Ovary (tissue), 10 donors: ENCODE measurements at places on chromosomes 6 and 20. TPM values are rescaled to one million over a fixed set of nuclear protein-coding genes. Genes with fewer than 3 reads are reported as not detected.
A peak's percentile ranks its signal among the peaks of the same experiment; 100 is the strongest.

GRCh38 chr6:159726255-159726917 is 920 bp upstream of the WTAP start:
- DNase-seq = no peak
- H3K4me1 ChIP-seq = peaks cover 6% of the 10 kb centered on the region
- H3K36me3 ChIP-seq = no peaks in the 10 kb centered on the region
- peak overlapping the region; percentile 100 for H3K27ac ChIP-seq

DNA sequence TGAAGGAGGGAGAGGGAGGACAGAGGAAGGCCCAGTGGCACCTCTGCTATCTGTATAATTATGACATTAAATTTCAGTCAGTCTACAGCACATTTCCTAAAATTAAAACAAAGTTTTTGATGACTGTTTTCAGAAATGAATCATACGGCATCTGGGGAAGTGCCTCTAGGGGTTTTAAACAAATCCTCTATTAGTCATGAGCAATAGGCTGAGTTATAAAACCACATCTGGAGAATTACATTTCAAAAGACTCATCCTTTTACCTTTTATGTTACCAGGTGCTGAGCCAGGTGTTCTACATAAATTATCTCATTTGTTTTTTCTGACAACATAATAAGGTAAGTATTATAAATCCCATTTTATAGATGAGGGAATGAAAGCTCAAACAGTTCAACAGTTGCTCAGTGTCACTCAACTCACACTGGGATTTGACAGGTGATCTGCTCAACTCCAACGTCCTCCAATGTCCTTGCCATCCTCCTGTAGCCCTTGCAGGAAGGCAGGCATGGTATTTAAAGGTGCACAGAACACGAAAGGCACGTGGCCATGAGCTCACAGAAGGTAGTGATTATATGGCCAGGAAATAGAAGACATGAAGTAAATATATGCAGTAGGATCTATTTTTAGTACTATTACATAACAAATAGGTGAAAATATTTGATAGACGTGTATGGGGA is 184.2 kb upstream of the MAN1A1 start:
- H3K4me1 ChIP-seq = no peaks in the 10 kb centered on the region
- H3K27ac ChIP-seq = no peak overlapping the region
- no peak for DNase-seq
- H3K27me3 ChIP-seq = no peaks in the 10 kb centered on the region

DNA sequence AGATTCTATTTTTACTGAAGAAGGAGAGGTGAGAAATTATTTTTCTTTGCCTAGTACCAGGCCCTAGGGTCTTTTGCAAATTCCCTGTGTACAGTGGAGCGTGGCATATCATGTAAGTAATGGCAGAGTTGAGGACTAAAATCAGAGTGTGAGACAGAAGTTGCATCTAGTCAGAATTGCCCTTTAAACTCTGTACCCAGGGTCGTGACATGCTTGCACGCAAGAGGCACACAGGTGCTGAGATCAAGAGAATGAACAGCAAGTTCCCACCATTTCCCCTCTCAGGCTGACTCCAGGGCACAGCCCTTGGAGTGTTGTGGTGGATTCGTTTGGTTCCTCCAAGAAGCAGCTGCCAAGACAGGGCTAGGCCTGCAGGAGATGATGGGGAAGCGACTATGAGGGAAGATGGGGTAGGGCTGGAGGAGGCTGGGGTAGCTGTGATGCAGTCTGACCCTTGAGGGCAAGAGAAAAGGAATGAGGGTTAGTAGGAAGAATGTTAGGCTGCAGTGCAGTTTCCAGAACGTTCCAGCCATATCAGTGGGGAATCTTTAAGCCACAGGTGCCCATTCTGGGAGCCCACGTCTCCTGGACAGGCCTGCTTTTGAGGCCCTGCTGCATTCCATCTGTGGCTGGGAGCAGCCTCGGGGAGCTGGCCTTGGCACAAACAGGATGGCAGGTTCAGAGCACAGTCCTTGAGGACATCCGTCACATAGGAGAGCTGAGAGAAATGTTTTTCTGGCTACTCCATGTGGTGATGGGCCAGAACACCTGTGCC is 6.9 kb downstream of the NELFCD start:
- no peaks in the 10 kb centered on the region for H3K36me3 ChIP-seq
- H3K27ac ChIP-seq = no peak overlapping the region
- no peaks in the 10 kb centered on the region for H3K27me3 ChIP-seq

- no peaks in the 10 kb centered on the region for H3K36me3 ChIP-seq
- no peak for DNase-seq
- no peaks in the 10 kb centered on the region for H3K27me3 ChIP-seq
- no peak overlapping the region for H3K4me3 ChIP-seq
Measured at GRCh38 chr6:155420492-155420891, 35.1 kb downstream of the NOX3 start.

DNA sequence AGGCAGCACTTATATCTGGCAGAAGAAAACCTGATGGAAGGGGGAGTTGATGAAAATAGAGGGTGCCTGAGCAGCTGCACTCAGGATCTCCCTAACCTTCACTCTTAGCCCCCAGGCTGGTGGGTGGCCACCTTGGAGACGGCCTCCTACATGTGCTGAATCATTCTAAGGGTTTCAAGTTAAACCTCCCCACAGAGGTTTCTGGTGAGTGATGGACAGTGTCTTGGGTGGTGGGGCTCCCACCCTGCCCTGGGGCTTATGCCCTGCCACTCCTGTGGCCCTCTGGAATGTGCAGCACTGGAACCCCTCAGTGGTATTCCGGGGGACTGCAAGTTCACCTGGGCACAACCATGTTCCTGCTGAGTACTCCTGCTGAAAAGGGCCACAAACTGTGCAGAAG is 357.2 kb downstream of the CD83 start:
- no peak for DNase-seq
- no peaks in the 10 kb centered on the region for H3K36me3 ChIP-seq
- no peaks in the 10 kb centered on the region for H3K27me3 ChIP-seq
- peaks cover 11% of the 10 kb centered on the region for H3K4me1 ChIP-seq
- no peak overlapping the region for H3K4me3 ChIP-seq

DNA sequence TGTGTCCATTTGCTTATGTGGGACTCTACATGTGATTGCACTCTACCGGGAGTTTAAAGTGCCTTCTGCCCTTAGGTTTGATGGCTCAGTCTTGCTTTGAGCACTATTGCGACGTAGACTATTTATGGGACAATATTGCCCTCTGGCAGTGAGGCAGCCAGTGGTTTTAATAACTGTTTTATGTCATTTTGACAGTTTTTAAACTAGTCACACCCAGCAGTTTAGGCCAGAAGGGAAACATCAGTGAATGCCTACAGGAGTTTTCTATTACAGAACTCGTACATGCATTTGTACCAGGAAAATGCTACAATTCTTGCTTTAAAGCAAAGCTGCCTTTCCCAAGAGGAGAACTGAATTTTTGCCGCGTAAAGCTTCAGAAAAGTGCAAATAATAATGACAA is 813.7 kb downstream of the KIF16B start:
- H3K4me1 ChIP-seq = peaks cover 2% of the 10 kb centered on the region
- no peaks in the 10 kb centered on the region for H3K27me3 ChIP-seq
- DNase-seq = no peak
- H3K36me3 ChIP-seq = no peaks in the 10 kb centered on the region

DNA sequence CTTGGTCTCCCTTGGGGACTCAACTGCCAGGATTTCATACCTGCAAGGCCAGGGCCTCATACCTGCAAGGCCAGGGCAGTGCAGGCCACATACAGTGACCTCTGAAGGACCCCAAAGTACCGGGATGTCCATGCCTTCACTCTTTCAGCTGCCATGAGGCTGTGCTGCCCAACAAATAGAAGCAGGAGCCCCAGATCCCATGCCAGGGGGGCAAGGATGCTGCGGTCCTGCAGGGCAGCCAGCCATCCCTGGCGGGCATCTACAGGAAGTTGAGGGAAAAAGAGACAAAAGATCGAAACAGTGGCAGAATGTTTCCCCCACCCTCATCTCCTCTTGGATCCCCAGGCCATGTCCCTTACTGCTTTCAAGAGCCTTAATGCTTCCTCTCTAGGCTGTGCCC is 799 bp downstream of the NRM start:
- H3K27ac ChIP-seq = peak overlapping the region; percentile 81
- peak; percentile 39 for DNase-seq
- peaks cover 8% of the 10 kb centered on the region for H3K4me1 ChIP-seq
- no peaks in the 10 kb centered on the region for H3K27me3 ChIP-seq

DNA sequence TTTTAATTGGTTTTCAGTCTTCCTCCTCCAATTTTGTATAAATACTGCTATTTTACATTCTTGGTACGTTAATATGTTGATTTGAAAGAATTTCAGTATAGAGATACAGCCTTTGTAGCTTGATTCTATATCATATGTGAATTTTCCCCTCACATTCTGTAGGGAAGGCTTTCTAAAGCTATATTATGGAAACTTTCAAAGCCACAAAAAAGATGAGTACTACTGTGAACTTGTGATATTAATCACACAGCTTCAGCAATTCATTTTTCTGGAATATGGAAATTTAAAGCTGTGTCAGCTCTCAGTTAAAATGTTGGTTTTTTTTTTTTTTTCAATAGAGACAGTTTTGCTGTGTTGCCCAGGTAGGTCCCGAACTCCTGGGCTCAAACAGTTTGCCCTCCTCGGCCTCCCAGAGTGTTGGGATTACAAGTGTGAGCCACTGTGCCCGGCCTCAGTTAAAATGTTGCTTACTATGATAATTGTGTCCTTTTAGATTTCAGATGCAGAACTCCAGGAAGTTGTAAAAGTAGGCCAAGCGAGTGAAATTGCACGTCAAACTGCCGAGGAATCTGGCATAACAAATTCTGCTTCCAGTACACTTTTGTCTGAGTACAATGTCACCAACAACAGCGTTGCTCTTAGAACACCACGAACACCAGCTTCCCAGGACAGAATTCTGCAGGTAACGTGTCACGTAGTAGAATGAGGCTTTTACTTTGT is 20.6 kb downstream of the CDC5L start:
- no peak overlapping the region for H3K27ac ChIP-seq
- DNase-seq = no peak
- no peaks in the 10 kb centered on the region for H3K36me3 ChIP-seq
- H3K27me3 ChIP-seq = no peaks in the 10 kb centered on the region

- H3K27me3 ChIP-seq = no peaks in the 10 kb centered on the region
- H3K27ac ChIP-seq = no peak overlapping the region
- DNase-seq = no peak
- H3K4me3 ChIP-seq = no peak overlapping the region
Measured at GRCh38 chr6:26570027-26570809, 26.5 kb upstream of the ABT1 start.

DNA sequence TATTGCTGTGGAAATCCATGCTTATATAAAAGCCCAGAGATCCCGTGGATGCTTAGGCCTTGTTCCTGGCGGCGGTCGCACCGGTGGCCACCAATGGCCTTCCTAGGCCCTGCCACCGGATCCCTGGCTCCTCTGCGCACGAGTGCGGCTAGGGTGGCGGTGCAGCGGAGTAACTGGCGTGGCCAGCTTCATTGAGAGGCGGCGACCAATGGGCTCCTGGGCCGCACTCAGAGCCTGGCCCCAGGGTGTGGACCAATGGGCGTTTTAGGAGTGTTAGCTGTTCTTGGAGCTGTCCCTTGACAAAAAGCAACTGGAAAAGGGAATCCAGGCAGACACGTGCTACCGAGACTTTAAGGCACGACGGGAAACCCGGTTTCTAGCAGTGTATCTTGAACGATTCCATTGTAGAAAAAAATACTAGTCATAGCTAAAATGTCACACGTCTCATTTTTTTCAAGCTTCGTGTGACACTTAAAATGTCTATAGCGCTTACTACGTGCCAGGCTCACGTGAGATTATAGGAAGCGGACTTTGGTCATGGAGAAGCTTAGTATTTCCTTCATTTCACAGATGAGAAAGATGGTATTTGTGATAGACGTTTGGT is 1.7 kb downstream of the AMD1 start:
- H3K36me3 ChIP-seq = no peaks in the 10 kb centered on the region
- H3K4me3 ChIP-seq = peak overlapping the region; percentile 84
- peaks cover 11% of the 10 kb centered on the region for H3K4me1 ChIP-seq
- peak; percentile 83 for DNase-seq
- H3K27ac ChIP-seq = peak overlapping the region; percentile 97

DNA sequence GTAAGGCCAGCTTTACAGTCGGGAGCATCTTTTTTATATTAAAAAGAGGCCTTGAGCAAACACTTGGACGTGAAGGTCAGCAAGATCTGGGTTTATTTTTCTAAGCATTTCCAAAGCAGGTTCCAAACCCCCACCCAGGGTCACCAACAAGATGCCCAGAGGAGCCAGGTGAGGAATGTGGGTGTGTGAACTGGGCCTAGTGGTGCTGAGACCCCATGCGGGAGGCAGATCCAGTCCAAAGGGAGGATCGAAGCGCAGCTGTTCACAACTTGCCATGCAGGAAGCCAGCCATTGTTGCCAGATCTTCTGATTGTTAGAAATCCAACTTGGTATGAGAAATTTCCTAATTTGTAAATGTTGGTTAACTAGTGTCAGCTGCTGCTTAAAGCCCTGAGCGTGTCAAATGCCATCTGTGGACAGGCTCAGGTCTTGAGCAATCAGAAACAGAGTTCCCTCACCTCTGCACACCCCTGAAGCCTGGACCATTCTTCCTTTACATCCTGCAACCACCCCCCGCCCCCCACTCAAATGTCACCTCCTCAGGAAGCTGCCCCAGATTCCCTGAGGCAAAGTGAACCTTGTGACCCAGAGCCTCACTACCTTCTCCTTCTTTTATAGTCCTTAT is 46.5 kb downstream of the NFATC2 start:
- no peak overlapping the region for H3K27ac ChIP-seq
- H3K36me3 ChIP-seq = no peaks in the 10 kb centered on the region
- no peaks in the 10 kb centered on the region for H3K27me3 ChIP-seq
- H3K4me1 ChIP-seq = peaks cover 8% of the 10 kb centered on the region
- no peak overlapping the region for H3K4me3 ChIP-seq

DNA sequence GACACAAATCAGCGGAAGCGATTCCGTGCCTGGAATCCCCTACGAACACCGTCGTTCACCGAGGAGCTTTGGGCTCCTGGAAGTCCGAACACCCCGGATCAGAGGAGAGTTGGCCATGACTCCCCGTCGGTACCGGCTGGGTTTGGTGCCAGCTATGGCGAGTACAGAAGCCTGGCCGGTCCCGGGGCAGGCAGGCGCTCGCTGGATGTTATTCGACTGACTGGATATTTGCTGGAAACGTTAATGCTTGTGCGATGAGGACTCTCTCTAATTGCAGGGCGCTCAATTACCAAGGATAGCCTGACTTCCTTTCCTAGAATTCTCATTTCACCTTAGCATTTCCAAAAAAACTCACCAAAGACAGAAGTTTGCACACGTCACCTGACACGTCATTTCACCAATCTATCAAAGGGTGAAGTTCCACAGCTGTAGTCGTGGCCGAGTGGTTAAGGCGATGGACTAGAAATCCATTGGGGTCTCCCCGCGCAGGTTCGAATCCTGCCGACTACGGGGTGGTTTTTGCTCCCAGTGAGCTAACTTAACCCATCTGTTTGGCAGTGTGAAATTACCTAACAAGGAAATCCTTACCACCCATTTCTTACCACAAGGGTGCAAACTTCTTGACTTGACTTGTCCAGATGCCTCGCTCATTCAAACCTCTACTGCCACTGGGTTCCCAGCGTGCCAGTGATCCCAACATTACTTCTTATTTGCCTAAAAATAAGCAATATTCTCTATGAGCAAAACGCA is 22.7 kb upstream of the ZNF184 start:
- H3K36me3 ChIP-seq = no peaks in the 10 kb centered on the region
- no peaks in the 10 kb centered on the region for H3K27me3 ChIP-seq
- H3K4me1 ChIP-seq = peaks cover 3% of the 10 kb centered on the region

Gene PRDM1
- 3.5 TPM for total RNA-seq

Gene TRIM10
- 0.10 TPM for total RNA-seq

Gene MED20
- 15.1 TPM for total RNA-seq

Gene NRSN1
- total RNA-seq = not detected

Gene ISM1
- total RNA-seq = 0.23 TPM

Gene ELOVL4
- 2.5 TPM for total RNA-seq
